Stimulated activated CD4-positive, alpha-beta T cell treated with anti-CD3 and anti-CD28 coated beads, Interleukin-4, amount 100 ng/mL, for 48 hours (primary cell): ENCODE measurements at places on chromosomes 2 and 18.

DNA sequence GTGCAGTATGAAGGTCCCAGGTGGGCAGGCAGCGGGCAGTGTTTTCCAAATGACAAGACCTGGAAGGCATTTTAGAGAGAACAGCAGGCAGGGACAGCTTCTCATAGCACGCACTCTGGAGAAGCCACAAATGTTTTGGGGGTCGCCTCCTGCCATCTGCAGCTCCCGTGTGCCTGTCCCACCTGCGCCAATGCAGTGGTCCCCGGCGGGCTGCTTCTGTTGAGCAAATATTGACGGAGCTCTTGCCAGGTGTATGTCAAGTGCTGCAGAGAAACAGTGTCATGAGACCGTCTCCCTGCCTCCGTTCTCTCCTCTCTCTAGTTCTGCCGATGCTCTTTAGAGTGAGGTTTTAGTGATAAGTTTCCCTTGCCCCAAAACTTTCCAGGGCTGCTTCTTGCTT lies 174.8 kb downstream of the LDLRAD4 start:
- DNase-seq: no peak

DNA sequence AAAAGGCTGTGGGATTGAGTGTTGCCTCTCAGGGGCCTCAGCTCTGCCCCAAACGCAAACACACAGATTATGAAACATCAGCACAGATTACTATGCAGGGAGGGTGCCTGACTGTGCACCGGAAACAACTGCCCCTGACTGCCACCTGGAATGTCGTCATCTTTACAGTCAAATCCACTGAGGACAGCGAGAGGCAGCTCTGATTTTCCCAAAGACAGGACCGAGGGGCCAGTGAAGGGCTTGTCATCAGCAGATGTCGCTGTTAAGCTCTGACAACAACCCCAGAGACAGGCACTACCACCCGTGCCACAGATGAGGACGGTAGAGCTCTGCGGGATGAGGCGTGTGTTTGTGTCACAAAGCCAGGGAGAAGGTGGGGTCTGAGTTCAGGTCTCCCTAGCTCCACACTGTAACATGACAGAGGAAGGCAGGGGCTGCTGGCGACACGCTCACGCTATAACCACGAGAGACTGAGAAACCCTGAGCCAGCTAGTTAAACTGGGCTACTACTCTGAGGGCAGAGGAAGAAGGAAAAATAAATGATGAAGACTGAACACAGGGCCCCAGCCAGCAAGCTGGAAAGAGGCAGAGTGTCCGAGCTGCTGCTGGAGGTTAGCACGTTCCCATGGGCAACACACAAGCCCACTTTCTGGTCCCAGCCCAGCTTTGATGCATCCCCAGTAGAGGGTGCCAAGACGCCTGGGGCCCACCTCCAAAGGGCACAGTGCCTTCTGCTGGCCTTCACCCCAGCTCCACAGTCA lies 47.0 kb downstream of the PARD6G start:
- no peak for DNase-seq

DNA sequence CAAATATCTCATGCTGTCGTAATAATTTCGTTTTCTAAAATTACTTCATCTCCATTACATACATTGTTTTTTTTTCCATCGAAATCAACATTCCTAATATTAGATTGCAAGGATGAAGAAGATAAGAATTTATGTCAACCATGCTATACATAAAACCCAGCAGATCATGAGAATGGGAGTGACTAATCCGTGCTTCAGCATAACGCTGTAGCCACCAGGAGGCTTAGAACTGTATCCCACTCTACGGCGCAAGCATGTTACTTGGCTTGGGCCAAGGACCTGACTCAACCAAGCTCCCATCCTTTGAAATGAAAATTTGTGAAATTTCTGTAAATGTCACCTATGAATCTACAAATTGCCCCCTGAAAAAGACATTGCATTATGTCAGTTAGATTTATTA lies 392.5 kb downstream of the FIGN start:
- no peak for DNase-seq

DNA sequence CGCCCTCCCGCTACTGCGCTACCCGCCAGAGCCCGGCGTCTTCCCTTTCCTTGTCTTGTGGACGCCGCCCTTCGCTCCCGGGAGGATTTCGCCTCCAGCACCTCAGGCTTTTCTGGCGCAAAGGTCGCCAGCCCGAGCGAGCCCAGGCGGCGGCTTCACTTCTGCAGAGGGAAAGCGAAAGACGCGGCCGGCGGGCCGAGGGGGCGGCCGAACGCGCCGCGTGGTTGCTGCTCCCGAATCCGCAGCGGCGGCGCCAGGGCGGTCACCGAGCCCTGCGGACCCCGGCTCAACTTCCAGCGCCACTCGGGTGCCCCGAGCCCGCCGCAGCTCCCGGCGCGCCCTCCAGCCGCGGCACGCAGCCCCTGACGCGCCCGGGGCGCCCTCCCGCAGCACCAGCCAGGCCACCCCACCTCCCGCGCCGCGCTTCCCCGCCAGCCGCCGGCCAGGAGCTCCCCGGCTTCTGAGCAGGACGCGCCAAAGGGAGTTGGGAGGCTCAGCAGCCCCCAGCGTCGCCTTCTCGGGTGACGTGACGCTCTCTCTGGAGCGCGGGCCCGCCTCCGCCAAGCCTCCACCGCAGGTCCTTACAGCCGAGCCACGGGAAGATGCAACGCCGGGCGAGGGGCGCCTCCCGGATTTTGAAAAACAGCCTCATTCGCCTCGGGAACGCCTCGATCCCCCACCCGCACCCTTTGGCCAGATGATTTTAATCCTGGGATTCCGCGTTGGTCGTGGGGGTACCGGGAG lies 84.9 kb upstream of the EPB41L3 start:
- no peak for DNase-seq

- peak; percentile 70 for DNase-seq
These were observed 48.1 kb downstream of the PKDCC start for GRCh38 chr2:42095923-42096408.
